ENCODE measurements at places on chromosomes 2 and 18.

GRCh38 chr18:55543130-55543704 is 44.8 kb downstream of the TCF4 start:
- DNase-seq: no peak

GRCh38 chr2:232483923-232484627 is 3.6 kb downstream of the ECEL1 start:
- DNase-seq: no peak

DNA sequence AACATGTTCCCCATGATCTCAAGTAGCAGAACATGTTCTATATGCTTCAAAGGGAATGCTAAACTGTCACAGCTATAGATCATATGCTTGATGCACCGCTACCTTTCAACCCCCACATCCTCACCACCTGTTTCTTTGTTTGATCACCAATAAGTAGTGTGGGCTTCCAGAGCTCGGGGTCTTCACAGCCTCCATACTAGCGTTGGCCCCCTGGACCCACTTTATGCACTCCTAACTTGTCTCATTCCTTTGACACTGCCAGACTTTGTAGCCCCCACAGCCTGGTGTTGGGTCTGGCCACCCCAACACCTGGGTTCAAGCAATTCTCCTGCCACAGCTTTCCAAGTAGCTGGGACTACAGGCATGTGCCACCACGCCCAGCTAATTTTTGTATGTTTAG is 11.6 kb upstream of the RBM44 start:
- DNase-seq: no peak

GRCh38 chr2:78928502-78928901 is 97.0 kb upstream of the REG3G start:
- no peak for DNase-seq

- no peak for DNase-seq
Observed at GRCh38 chr2:213046431-213046830, 105.0 kb downstream of the IKZF2 start.

DNA sequence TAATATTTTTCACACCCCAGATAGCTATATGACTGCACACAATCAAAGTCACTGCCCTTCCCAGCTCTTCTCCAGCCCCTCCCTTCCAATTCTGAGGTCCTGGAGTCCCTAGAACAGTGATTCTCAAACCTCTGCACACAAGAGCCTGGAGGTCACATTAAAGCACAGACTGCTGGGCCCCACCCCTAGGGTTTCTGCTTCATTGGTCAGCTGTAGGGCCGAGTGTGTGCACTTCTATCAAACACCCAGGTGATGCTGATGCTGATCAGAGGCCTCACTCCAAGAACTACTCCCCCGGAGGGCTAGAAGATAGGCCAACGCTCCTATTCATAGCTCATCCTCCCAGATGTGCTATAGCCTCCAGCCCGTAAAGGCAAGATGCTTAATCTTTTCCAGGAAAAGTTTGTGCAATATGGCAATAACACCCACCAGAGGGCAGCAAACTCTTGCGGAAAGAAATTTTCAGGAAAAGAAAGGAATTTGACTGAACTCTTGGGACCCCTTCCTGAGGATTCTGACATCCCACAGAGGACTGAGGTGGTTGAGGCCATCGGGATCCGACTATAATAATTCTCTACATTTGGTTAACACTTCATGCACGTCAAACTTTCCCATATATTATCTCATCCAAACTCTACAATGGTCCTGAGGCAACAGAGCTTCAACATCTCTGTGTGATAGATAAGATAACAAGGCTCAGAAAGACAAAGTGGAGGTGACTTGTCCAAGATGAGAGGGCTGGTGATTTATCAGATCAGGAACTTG is 194.2 kb upstream of the PKDCC start:
- DNase-seq: no peak

DNA sequence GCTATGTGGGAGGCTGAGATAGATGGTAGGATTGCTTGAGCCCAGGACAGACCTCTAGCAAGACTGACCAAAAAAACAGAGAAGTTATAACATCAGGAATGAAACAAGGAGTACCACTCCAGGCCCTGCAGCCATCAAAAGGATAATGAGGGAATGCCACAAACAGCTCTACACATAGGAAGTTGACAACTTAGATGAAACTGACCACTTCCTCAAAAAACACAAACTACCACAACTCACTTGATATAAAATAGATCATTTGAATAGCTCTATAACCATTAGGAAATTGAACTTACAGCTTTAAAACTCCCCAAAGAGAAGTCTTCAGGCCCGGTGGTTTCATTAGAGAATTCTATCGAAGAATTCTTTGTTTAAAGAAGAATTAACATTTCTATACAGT is 12.9 kb upstream of the ESPNL start:
- DNase-seq: no peak

- no peak for DNase-seq
Observed at GRCh38 chr2:219772103-219772635, 144.7 kb downstream of the SLC4A3 start.

- no peak for DNase-seq
Observed at GRCh38 chr2:133146893-133147292, 421.4 kb downstream of the NCKAP5 start.

GRCh38 chr2:201353116-201353515 is 4.0 kb downstream of the FLACC1 start:
- DNase-seq: no peak

- no peak for DNase-seq
Observed at GRCh38 chr18:468955-469790, 31.3 kb downstream of the COLEC12 start.

GRCh38 chr18:48113691-48114090 is 183.2 kb upstream of the SMAD2 start:
- no peak for DNase-seq

GRCh38 chr2:48529194-48529593 is 760 bp upstream of the STON1 start:
- no peak for DNase-seq

- no peak for DNase-seq
Observed at GRCh38 chr2:15243762-15244161, 317.4 kb downstream of the NBAS start.

DNA sequence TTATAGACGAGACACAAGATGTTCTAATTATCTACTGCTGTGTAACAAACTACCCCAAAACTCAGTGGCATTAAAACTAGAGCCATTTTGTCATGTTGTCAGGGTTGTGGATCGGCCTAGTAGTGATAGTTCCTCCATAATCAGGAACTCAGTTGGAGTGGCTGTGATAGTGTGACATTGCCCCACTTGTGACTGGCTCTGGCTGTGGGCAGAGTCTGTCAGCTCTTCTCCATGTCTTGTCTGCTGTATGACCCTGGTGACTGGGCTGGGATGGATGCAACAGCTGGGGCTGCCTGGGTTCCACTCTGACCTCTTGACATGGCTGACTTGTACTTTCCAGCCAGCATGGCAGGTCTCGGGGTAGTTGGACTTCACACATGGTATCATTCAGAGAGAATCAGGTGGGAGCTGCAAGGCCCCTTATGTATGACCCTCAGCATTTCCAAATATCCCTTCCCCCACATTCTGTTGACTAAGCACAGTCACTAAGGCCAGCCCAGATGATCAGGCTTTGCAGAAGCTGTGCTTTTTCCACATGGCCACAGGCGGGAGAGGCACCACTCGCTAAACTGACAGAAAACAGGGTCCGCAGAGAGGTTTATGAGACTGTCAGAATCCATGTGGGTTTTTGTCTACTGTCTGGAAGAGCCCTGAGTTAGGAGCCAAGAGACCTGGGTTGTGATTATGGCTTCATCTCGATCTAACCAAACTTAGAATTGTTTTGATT is 50.3 kb downstream of the SETBP1 start:
- DNase-seq: no peak

- DNase-seq: no peak
Observed at GRCh38 chr2:68885811-68886075, 14.5 kb upstream of the BMP10 start.

DNA sequence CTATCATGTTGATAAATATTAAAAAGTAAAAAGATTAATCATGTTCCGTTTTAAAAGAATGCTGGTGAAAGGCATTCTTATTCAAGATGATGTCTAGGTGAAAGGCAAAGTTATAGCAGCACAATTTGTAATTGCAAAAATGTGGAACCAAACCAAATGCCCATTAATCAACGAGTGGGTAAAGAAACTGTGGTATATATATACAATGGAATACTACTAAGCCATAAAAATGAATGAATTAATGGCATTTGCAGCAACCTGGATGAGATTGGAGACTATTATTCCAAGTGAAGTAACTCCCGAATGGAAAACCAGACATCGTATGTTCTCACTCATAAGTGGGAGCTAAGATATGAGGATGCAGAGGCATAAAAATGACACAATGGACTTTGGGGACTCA is 286.4 kb downstream of the ARHGAP15 start:
- DNase-seq: no peak

DNA sequence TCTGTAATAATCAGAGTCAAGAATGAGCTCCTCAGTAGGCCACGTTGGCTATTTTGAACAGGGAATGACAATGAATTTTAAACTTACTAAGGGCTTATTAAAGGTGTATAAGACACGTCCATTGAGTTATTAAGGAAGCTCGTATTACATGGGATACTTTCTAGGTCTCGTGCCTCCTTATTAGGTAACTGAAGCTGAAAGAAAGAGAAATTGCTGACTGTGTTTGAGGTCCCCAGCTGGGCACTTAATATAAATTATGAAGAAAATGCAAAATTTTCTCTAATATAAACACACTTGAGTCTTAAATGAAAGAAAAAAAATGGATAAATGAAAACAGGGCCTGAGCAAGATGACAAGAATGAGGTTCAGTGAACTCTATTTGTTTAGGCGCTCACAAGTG is 21.8 kb downstream of the CLUL1 start:
- no peak for DNase-seq

DNA sequence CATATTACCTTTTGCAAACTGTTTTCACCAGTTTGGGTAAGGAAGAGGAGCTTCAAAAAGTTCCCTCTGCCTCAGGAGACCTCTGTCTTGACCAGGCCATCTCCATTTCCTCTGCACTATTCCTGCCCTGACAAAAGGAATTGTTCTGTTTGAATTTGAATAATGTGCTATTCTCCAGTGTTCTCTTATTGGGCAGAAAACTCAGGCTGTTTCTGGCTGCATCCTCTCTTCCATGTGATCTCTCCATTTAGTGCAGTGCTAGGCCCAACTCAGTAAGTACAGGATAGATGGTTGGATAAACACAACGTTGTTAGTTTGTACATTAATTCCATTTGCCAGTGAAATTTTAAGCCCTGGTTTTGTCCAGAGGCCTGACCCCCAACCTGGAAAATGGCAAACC is 102.2 kb upstream of the CELF4 start:
- no peak for DNase-seq

GRCh38 chr18:73839441-73839840 is 308.2 kb downstream of the FBXO15 start:
- DNase-seq: no peak

DNA sequence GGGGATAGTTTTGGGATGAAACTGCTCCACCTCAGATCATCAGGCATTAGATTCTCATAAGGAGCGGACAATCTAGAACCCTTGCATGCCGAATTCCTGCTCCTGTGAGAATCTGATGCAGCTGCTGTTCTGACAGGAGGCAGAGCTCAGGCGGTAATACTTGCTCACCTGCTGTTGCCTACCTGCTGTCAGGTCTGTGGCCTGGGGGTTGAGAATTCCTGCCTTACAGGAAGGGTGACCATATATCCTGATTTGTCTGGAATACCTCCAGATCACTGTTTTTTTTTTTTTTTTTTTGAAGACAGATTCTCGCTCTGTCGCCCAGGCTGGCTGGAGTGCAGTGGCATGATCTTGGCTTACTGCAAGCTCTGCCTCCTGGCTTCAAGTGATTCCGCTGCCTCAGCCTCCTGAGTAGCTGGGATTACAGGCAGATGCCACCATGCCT is 21.7 kb downstream of the ACSL3 start:
- no peak for DNase-seq

GRCh38 chr2:23661276-23662050 is 265.5 kb downstream of the ATAD2B start:
- DNase-seq: no peak

DNA sequence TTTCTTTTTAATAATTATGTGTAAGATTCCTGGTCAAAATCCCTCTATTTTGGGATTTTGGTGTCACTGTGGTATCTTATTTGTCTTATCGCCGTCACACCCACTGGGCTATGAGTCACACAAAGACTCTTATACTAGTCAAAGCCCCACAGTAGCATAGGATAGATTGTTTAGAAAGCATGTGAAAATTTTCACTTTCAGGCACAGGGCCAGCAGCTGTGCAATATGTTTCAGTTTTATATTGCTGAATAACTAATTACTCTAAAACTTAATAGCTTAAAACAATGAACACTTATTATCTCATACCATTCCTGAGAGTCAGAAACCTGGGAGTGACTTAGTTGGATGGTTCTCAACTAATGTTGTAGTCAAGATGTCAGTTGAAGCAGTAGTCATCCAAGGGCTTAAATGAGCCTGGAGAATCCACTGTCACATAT is 24.0 kb downstream of the CFAP210 start:
- DNase-seq: no peak

GRCh38 chr2:164515030-164515429 is 106.3 kb downstream of the GRB14 start:
- no peak for DNase-seq

- no peak for DNase-seq
Observed at GRCh38 chr2:61530749-61531148, 7.4 kb downstream of the XPO1 start.

DNA sequence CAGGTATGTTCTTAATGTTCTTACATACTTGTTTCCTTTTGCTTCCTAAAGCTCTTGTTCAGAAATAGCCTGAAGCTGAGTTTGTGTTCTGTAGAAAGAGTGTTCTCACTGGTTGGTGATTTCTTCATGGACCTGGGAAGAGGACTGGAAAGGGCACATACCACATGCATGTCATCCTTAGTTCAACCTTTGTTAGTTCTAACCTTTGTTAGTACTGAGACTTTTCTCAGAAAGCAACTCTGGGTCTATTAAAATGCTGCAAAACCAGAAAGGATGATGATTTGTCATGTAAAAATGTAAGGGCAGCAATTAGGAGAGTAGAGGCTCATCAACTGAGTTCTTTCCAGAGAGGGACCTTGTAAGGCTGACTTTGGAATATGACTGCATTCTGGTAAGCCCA is 2.5 kb upstream of the FAP start:
- no peak for DNase-seq

GRCh38 chr2:171852366-171852888 is 41.6 kb downstream of the SLC25A12 start:
- DNase-seq: no peak

DNA sequence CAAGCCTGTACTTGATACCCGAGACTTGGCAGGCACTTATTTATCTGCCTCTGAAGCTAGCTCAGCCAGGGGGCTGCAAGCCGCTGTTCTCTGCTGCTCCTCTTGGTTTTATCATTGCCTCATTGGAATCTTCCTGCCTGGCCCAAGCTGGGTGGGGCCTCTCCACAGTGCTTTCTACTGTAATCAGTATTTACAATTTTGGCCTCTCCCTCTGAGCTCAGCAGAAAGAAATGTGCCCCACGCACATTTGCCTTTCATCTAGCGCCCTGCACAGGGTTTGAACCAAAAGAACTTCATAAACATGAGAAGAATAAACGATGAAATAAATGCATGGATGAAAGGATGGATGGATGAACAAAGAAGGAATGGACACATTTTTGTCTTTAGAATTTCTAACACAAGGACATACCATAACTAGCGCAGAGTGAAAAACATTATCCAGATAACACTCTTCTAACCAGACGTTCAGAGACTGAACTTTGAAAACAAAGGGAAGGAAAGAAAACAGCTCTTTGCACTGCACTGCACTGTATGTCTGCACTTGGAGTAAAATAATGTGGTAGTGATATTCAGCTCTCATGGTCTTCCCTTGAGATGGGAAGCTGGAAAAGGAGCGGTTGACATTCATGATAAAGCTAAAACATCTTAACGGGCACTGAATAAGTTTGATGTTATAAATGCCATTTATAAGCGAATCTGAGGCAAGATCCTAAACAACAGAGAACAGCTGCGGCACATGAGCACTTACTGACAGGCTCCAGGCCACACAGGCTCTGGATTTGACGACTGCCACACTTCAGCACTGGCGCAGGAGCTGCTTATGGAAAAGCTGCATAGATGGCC is 86.8 kb upstream of the SP3 start:
- DNase-seq: no peak

Measured in immature natural killer cell (primary cell).